T-cell (primary cell): ENCODE measurements at places on chromosomes 12 and 14.

- DNase-seq = no peak
Measured at GRCh38 chr12:39341761-39342160, 101.2 kb downstream of the KIF21A start.

DNA sequence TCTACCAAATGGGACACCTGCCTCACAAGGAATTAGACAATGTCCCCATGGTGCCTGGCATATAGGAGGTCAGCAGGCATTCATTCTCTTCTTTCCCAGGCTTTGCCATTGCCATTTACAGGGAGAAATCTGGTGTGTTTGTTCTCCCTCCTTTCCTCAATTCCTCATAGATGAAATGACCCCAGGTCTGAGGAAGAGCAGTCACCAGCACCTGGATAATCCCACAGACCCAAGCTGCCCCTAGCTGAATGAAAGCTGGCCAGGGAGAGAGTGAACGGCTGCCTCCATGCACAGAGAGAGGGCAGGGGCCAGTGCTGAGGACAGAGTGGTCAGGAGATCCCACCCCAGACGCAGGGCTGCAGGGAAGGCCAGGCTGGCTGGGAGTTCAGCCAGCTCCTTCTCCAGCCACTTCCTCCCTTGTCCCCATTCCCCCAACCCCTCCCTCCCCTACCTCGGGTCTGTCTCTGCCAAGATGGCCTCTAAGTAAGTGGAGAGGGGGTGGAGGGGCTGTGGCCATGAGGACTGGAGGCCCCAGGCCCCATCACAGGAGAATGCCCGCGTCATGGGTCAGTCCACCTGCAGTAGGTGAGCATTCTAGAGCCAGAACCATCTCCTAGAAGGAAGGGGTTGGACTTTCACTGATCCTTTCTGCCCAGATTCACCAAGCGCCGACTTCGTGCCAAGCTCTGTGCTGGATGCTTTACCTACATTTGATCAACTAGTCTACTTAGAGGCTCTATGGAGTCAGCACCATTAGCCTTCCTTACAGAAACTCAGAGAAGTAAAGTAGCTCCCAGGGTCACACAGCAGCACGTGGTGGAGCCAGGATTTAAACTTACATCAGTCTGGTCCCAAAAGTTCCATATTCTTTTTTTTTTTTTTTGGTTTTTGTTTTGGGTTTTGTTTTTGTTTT, 2.0 kb upstream of the KRT4 start:
- no peak for DNase-seq

GRCh38 chr14:22434901-22435550, 154.0 kb downstream of the DAD1 start:
- no peak for DNase-seq

GRCh38 chr12:89390802-89391673, 38.7 kb upstream of the DUSP6 start:
- DNase-seq = no peak

DNA sequence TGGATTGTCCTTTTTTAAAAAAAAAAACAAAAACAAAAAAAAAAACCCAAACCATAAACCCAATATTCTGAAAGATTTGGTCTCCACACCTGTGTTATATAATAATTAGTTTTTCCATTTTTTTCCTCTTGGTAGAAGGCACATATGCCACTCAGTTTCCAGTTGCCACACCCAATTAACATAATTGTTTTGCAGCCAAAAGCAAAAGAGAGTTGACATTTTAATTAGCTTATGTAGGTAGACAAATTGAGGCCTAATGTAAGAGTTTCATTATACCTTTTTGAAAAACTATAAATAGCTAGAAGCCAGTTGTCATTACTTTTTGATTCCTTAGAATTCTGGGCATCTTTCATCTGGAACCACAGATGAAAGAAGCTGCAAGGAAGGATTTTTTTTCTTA, 21.0 kb downstream of the PTPN11 start:
- DNase-seq = no peak

DNA sequence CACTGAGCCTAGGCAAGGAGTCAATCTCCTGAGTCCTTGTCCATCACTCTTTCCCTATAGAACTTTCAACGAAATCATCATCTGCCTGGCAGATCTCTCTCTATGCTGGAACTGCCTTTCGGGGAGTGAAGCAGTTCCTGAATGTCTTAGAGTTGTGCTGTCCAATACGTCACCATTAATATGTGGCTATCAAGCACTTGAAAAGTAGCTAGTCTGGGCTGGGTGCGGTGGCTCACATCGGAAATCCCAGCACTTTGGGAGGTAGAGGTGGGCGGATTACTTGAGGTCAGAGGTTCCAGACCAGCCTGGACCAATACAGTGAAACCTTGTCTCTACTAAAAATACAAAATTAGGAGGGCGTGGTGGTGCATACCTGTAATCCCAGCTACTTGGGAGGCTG, 35.1 kb downstream of the NRDE2 start:
- no peak for DNase-seq

GRCh38 chr12:99005601-99006000, 360.5 kb downstream of the APAF1 start:
- no peak for DNase-seq

- DNase-seq = no peak
Measured at GRCh38 chr12:71599210-71599609, 64.4 kb downstream of the ZFC3H1 start.

- DNase-seq = no peak
Measured at GRCh38 chr14:37588956-37589714, 5.9 kb downstream of the FOXA1 start.

DNA sequence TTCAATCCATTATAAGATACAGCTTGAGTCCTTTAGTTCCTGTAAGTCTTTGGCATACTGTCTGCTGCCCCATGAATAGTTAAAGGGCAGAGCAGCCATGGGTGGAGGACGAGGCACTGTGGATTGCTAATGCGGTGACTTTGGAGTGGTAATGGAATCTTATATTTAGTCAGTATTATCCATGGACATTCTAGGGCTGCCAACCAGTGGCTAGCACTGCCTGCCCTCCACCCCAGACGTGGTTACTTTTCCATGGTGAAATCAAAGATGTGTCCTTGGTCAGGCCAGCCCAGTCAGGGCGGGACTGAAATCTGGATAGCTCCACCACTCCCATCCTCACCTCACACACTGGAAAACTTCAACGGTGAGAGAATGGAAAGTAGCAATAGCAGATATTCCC, 2.3 kb downstream of the TTC9 start:
- no peak for DNase-seq

DNA sequence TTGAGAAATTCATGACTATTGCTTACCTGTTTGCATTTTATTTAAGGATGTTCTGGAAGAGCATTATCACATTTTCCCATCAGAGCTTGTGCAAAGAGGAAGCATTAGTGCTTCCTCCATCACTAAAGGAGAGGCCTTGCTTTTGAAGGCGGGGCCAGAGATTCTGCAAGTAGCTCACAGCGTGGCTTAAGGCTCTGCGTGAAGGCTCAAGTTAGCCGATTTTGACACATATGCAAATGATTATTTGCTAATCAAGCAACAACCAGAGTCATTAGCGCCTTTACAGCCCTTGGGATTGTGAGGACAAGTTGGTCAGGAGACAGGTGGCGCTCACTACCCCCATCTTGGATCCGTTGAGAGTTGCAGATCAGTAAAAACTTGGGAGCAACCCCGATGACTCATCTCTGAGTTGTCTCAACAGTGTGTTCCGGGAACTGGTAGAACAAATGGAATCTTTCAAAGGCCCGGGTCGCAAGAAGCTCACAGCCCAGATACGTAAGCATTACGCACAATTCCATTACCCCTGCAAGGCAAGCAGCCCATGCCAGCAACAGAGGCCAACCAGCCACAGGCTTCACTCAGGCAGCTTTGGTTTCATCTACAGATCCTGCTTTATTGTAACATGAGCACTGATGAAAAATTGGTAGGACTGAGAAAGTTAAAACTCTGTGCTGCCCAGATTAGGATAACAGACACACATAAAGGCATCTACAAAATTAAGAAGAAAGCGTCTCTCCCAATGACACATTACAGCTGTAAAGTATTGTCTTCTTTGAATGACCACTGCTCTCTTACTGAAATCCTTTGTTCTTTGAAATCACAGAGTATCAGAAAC, 34.9 kb upstream of the SPTSSA start:
- no peak for DNase-seq

- DNase-seq = peak; percentile 73
Measured at GRCh38 chr12:124771462-124772288, 92.0 kb downstream of the SCARB1 start.

- DNase-seq = no peak
Measured at GRCh38 chr12:89436062-89436461, 83.8 kb upstream of the DUSP6 start.
